Activated CD4-positive, alpha-beta T cell treated with anti-CD3 and anti-CD28 coated beads, Interleukin-2, amount 10 ng/mL, durations not matched to agents 24 days and 14 days (primary cell): ENCODE measurements at places on chromosomes 6 and 20.

GRCh38 chr6:42627044-42627443 is 63.2 kb downstream of the UBR2 start:
- no peak overlapping the region for H3K4me3 ChIP-seq
- H3K27me3 ChIP-seq, result no peaks in the 10 kb centered on the region
- H3K36me3 ChIP-seq, result peaks cover 18% of the 10 kb centered on the region
- H3K27ac ChIP-seq, result no peak overlapping the region
- peaks cover 6% of the 10 kb centered on the region for H3K4me1 ChIP-seq
- no peak for DNase-seq

GRCh38 chr6:53216301-53216700 is 67.7 kb upstream of the GCM1 start:
- no peaks in the 10 kb centered on the region for H3K36me3 ChIP-seq
- peaks cover 11% of the 10 kb centered on the region for H3K4me1 ChIP-seq
- H3K27me3 ChIP-seq, result no peaks in the 10 kb centered on the region
- DNase-seq, result no peak

DNA sequence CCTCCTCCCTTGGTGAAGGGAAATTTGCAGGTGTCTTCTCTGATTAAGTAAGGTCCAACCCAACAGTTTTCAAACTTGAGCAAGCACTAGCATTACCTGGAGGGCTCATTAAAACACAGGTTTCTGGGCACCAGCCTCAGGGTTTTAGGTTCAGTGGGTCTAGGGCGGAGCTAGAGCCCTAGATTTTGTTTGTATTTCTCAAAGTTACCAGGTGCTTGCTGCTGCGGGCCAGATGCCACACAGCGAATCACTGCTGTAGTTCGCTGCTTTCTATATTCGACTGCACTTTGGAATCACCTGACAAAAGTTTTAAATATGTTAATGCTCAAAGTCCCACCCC is 869 bp downstream of the COL21A1 start:
- no peak overlapping the region for H3K27ac ChIP-seq
- no peak for DNase-seq
- H3K36me3 ChIP-seq, result no peaks in the 10 kb centered on the region
- H3K27me3 ChIP-seq, result peaks cover 8% of the 10 kb centered on the region

GRCh38 chr6:28090917-28091586 is 10.7 kb downstream of the ZNF165 start:
- peaks cover 26% of the 10 kb centered on the region for H3K36me3 ChIP-seq
- no peaks in the 10 kb centered on the region for H3K27me3 ChIP-seq
- DNase-seq, result no peak
- H3K27ac ChIP-seq, result no peak overlapping the region
- H3K4me3 ChIP-seq, result no peak overlapping the region
